H9 (cell line): ENCODE measurements at places on chromosomes 5 and 9.

- no peak for DNase-seq
Measured at GRCh38 chr9:111668026-111668573, 6.7 kb downstream of the GNG10 start.

- no peak for DNase-seq
Measured at GRCh38 chr9:34253460-34253837, 74.6 kb downstream of the UBAP1 start.

- DNase-seq = no peak
Measured at GRCh38 chr9:693201-694091, 148.1 kb upstream of the DMRT1 start.

- no peak for DNase-seq
Measured at GRCh38 chr9:109323771-109324170, 2.9 kb upstream of the EPB41L4B start.

DNA sequence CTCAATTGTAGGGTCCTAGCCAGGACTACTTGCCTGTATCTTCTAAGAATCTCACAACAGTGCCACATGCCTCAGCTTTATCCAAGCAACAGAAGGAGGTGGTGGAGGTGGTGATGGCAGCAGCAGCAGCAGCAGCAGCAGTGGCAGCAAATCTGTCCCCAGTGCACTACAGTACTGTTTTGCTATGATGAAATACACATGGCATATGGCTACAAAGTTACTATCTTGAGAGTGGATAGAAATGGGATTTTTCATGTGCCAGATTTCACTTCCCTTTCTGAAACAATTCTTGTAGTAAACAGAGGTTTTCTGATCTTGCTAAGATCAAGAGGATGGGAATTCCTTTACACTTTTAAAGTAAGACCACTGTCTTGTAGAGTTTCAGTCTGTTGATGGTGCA, 8.1 kb upstream of the CYSTM1 start:
- no peak for DNase-seq

GRCh38 chr5:91224969-91225368, 158.1 kb downstream of the ARRDC3 start:
- no peak for DNase-seq

GRCh38 chr5:173831196-173831914, 56.8 kb upstream of the CPEB4 start:
- DNase-seq = no peak

DNA sequence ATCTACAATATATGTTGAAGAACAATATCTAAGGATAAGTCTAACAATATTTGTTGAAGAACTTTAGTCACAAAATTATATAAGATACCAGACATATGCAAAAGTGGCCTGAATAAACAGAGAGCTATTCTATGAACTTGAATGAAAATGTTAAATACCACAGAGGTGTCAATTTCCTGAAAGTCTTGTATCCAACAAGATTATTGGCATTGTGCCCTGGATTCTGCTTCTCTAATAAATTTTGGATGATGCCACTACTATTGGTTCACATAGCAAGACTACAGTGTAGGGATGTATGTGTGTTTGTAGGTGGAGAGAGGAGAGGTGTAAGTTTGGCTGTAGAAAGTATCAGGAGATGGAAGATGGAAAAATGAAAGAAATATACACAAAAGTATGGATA, 731.8 kb upstream of the RGMB start:
- DNase-seq = no peak

DNA sequence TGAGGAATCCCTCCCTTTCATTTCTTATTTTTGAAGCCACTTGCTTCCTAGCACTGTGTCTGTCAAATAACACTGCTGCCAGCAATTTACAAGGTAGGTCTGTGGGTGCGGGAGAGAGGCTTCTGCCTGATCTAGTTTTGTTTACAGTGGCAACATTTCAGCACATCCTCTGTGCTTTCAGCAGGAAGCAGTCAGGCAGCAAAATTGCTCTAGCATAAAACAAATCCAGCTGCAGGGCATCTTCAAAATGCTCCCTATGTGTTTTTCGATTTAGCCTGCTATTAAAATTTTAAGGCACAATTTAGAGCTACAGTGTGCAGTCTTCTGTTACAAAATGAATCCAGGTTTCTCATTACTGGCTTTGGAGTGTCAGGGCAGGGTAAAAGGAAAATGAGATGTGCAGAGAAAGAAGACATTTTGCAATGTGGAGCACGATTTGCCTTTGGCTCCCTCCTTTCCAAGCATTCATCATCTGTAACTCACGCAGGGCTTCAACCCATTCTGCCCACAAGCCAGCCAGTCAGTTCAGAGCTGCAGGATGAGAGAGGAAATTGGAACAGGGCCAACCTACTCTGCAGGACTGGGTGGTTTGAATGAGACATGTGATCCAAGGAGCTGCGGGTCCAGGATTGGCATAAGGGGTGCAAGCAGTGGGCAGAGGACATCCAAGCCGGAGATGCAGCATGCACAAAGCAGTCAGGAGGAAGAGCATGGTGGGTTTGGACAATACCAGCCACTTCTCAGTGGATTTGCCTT, 143.4 kb upstream of the APC start:
- no peak for DNase-seq

- DNase-seq = no peak
Measured at GRCh38 chr9:366620-367019, 152.0 kb downstream of the DOCK8 start.

GRCh38 chr5:139488260-139488659, 5.7 kb upstream of the STING1 start:
- no peak for DNase-seq

- no peak for DNase-seq
Measured at GRCh38 chr5:126477294-126478117, 54.3 kb downstream of the GRAMD2B start.

GRCh38 chr9:98694943-98695342, 13.8 kb downstream of the GABBR2 start:
- no peak for DNase-seq

DNA sequence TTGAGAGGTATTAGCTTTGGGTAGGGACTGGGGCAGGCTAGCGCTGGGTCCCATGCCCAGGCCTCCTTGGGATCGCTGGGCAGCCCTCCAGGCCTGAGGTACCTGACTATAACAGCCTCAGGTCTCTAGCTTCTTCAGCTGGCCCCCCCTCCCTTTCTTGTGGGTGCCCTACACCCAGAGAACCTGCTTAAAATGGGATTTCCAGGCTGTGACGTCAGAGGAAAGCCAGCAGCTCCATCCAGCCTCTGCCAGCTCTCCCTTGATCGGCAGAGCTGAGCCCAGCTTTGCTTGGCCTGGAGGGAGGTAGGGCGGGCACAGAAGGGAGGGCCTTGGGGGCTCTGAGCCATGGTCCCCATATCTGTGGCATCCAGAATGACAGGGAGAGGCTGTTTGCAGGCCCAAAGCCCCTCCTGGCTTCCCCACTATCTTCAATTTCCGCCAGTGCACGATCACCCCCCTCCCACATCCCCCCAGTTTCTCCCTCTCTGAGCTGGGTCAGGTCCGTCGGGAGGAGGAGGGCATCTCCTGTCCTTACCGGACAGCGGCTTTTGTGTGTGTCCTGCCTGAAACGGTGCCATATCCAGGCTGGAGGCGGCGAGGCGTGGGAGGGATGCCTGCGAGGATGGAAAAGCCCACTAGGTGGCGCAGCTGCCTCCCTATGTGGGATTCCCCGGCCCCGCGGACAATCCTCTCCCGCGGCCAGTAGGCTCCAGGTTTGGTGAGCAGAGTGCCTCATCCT, 10.8 kb downstream of the REEP2 start:
- peak; percentile 91 for DNase-seq

GRCh38 chr9:70987986-70988385, 133.4 kb downstream of the TRPM3 start:
- DNase-seq = no peak

- no peak for DNase-seq
Measured at GRCh38 chr9:108325406-108325805, 530.4 kb downstream of the ACTL7B start.

GRCh38 chr5:131795228-131795627, 1.6 kb downstream of the FNIP1 start:
- DNase-seq = no peak

DNA sequence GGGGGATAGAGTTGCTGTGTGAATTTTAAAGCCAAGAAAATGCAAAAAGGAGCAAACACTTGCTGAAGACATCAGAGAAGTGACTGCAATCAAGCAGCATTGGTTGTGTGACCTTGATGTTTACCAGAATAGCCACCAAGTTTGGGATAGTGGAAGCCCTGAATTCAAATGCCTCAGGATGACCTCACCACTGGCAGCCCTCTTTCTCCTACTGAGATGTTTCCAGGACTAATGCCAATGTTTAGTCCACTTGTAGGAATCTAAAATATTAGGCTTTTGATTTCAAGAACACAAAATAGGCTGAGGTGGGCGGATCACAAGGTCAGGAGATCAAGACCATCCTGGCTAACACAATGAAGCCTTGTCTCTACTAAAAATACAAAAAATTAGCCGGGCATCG, 112.2 kb upstream of the NUDT12 start:
- DNase-seq = no peak

GRCh38 chr5:159630545-159630944, 285.7 kb upstream of the ADRA1B start:
- no peak for DNase-seq

DNA sequence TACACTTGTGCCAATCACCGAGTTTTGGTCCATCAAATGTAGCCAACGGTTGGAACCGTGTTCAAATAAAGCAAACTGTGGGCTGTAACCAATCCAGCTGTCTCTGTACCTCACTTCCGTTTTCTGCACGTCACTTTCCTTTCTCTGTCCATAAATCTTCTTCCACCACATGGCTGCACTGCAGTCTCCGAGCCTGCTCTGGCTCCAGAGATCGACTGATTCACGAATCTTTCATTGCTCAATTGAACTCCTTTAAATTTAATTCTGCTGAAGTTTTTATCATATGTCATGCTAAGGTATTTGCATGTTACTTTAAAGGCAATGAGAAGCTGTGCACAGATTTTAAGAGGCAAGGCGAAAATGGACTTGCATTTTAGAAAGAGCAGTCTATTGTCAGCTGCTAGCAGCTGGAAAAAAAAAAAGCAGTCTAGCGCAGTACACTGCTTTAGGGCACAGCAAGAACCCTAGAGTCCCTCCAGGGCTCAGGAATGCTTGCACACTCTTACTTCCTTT, 13.2 kb downstream of the TTC39B start:
- DNase-seq = no peak

GRCh38 chr5:59193616-59194319, 610.9 kb downstream of the RAB3C start:
- no peak for DNase-seq

GRCh38 chr5:27608992-27609391, 570.6 kb upstream of the CDH9 start:
- no peak for DNase-seq

DNA sequence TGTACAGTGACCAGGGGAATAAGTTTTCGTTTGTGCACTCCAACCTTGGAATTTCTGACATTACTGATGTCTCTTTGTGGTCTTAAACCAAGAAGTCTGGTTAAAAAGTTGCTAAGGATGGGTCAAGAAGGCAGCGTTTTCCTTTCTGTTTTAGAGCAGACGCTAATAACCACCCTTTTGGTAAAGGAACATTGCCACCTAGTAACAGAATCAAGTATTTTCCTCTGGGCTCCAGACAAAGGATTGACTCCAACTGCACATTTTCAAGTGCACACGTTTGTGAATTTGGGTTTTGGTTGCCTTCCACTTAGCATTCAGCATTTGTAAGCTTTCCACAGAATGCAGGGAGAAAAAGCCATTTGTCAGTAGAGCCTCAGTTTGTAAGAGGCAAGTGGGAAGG, 22.2 kb upstream of the CEP78 start:
- DNase-seq = no peak

- DNase-seq = no peak
Measured at GRCh38 chr9:17402309-17402708, 176.6 kb upstream of the SH3GL2 start.

GRCh38 chr5:132475987-132476875, 14.3 kb downstream of the IRF1 start:
- DNase-seq = no peak

DNA sequence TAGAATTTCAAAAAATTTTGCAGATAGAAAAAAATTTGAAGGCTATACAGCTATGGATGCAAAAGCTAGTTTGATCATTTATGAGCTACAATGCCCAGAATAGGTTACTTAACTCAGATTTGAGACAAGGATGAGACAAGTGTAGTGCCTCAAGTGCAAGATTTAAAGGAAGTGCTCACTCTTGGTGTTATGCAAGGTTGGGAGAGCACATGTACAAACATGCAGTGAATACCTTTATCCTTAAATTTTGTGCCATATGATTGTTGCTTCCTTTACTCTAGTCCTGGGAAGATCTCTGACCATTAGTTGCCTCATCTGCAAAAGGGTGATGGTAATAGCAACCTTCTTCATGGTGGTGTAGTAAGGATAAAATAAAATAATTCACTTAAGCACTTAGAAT, 31.7 kb upstream of the PPP2R2B start:
- DNase-seq = no peak

- DNase-seq = peak; percentile 56
Measured at GRCh38 chr9:135698767-135699166, 514 bp downstream of the SOHLH1 start.

- DNase-seq = no peak
Measured at GRCh38 chr5:138369261-138369660, 16.8 kb downstream of the KDM3B start.

- peak; percentile 46 for DNase-seq
Measured at GRCh38 chr5:149228618-149229297, 42.9 kb upstream of the AFAP1L1 start.

GRCh38 chr9:12930906-12931305, 156.1 kb downstream of the LURAP1L start:
- DNase-seq = no peak

GRCh38 chr9:125739436-125739835, 7.7 kb upstream of the PBX3 start:
- no peak for DNase-seq

GRCh38 chr9:125679597-125680189, 27.3 kb downstream of the MAPKAP1 start:
- no peak for DNase-seq

DNA sequence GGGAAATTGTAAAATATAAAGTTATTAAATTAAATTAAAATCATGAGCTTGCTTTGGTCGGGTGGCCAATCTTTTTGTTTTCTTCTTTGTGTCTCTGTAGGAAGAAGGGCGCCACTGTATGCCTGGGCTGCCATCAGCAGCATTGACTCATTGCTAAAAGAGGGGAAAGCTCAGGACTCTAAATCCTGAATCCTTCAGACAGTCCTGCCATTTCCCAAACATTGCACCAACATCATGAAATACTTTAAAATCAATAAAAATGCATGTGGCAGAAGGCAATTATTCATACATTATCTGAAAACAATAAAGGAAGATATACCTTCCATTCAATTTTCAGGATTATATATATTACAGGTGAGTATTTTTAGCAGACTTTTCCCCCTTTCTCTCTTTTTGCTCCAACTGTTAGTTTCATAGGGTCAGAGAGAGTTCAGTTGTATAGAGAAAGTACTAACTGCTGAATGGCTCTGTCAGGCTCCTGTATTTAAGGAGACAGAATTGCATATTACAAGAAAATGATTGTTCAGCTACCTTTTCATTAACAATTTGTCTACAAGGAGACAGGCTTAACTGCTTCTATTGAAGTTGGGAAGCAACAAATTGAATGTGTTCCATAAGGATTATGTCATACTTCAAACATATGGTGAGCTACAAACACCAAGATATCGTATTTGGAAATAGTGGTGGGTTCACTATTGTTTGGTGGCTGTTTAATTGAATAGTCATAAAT, 95.7 kb downstream of the ATPSCKMT start:
- no peak for DNase-seq

GRCh38 chr5:158264264-158264663, 405.3 kb upstream of the CLINT1 start:
- no peak for DNase-seq

- no peak for DNase-seq
Measured at GRCh38 chr9:20651939-20652338, 29.6 kb upstream of the MLLT3 start.
